Stomach (tissue), 19 donors: ENCODE measurements at places on chromosomes 2 and 18. TPM values are rescaled to one million over a fixed set of nuclear protein-coding genes. Genes with fewer than 3 reads are reported as not detected.

The ALLC gene
- total RNA-seq: not detected

The RUFY4 gene
- total RNA-seq: not detected

The LRPPRC gene
- total RNA-seq: 18.1 TPM

The SERPINB3 gene
- total RNA-seq: not detected

The SATB2 gene
- 184 TPM for total RNA-seq

The GALM gene
- total RNA-seq: 4.2 TPM

The CFAP65 gene
- total RNA-seq: not detected
